ENCODE measurements at places on chromosomes 11 and 22.

- DNase-seq, result no peak
These were observed 154.7 kb downstream of the BARX2 start for GRCh38 chr11:129530154-129530895.

DNA sequence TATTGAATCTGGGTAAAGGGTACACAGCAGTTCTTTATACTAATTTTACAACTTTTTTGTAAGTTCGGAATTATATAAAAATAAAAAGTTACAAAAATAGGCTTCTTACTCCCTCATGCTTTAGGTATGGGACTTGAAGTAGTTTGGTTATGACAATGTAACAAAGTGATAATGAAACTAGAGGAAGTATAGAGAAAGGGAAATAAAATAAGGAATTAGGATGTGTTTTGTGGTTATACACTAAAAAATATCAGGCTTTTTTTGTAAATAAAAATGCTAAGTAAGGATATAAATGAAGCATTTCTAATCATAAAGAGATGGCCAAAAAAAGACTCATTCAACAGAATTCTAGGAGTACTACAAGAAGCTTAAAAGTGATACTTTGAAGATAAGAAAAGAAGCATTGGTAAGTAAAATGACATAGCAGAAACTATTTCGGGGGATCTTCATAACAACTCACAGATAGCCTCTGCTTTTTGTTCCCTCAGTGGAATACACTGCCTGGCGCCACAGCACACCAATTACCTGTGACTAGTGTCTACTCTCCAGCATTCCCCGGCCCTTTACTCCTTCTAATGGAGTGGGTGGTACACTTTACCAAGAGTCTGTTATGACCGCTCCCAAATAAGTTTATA, 322.7 kb upstream of the PITPNB start:
- DNase-seq, result no peak

DNA sequence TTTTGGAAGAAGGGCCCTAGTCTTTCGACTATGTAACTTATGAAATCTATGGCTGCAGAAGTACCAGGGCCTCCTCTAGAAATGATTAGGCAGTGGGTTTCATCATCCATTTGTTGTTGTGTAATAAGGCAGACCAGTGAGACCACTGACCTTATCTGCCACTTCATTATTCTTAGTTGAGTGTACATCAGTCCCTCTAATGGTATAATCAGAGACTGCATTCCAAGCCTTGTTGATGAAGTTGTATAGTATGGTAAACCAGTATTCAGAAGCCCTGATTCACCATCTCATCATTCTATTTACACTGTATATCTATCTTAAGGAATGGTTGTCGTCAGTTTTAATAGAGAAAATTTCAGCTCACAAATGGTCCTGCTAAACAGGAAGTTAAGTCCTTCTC, 32.2 kb upstream of the GRIA4 start:
- DNase-seq, result no peak

GRCh38 chr11:115884800-115885534, 380.8 kb upstream of the CADM1 start:
- no peak for DNase-seq

GRCh38 chr11:56048480-56048879, 21.0 kb downstream of the OR5AS1 start:
- DNase-seq, result no peak

DNA sequence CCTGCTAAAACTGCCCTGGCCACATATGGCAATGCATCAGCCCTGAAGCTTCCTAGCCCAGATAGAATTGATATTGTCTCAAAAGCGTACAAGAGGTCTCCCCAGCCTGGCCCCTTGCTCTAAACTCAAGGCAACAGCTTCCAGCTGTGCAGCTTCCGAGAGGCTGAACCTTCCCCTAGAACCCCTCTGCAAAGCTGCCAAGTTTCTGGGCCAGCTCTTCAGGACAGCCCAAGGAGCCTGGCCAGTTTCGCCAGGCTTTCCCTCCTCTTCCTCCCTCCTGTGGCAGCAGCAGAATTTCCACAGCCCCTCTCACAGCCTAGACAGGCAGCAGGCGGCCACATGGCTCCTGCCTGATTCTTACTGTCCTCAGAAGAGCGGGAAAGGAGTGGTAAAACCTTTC, 34.5 kb downstream of the NUMA1 start:
- DNase-seq, result no peak

GRCh38 chr11:117950301-117950700, 21.1 kb upstream of the TMPRSS13 start:
- DNase-seq, result no peak

- DNase-seq, result no peak
These were observed 115.4 kb downstream of the BRD1 start for GRCh38 chr22:49712195-49712791.

GRCh38 chr11:102780491-102780918, at the start of gene MMP10:
MMP10 (minus strand) TSS chr11:102780628; CDS start chr11:102780591, 37 bp downstream.
- DNase-seq, result peak; percentile 55

- no peak for DNase-seq
These were observed 453.5 kb downstream of the OPCML start for GRCh38 chr11:133078591-133079404.

DNA sequence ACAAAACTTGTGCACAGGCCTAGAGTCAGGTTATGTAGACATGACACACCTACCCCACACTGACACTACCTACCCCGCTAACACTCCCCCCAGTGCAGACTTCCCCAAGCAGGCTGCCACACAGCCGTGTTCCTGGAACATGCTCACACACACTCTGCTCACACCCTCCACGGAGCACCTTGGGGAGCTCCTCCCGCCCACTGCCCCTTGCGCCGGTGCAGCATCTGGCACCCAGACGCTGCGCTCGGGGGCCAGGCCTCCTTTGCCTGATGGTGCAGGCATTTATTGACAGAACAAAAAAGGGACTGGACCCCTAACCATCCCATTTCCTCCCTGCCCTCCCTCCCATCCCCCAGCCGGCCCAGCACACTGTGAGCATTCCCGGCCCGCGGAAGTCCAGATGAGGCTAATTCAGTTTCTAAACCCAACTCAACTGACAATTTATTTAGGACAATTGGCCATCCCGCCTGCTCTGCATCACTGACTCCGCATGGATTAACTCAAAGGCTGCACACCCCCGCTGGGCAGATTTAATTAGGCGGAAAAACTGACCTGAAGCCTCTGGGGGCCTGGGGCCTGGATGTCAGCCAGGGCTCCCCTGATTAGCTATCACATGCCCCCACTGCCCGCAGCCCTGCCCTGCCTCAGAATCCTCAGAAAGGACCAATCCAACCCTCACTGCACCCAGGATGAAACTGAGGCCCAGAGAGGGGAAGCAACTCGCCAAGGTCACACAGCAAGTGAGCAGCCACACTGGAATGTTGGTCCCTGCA, 30.1 kb downstream of the KCNC1 start:
- no peak for DNase-seq

DNA sequence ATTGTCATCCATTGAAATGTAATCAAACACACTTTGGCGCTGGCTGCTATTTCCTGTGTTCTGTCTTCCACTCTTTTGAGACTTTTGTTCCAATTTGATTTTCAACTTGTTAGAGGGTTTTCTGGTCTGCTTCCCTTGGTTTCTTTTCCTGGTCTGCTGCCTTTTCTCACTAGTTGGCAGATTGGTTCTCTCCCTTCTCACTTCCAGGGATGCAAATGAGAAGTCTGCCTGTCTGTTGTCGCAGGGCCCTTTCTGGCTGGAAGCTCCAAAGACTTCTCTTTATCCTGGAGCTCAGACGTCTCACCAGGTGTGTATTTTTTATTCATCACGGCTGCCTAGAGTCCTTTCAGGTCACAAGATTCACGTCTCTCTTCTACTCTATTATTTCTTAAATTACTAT, 84.0 kb downstream of the RPS6KA4 start:
- DNase-seq, result no peak

GRCh38 chr11:118282606-118283005, 18.5 kb upstream of the MPZL2 start:
- DNase-seq, result no peak

DNA sequence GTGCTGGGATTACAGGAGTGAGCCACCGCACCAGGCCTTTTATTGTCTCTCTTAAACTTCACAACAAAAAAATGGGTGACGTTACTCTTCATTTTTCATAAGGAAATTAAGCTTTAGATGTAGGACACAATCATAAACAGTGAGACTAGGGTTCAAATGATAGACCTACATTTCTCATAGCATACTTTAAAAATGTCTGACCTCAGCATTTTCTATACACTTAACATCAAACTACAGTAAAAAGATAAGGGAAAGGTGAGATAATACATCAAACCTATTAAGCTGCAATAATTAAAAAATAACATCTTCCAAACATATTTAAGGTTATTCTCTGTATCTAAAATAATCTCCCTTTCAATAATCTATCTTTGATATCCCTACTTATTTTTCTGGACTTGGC, 914.2 kb downstream of the FAM181B start:
- no peak for DNase-seq

DNA sequence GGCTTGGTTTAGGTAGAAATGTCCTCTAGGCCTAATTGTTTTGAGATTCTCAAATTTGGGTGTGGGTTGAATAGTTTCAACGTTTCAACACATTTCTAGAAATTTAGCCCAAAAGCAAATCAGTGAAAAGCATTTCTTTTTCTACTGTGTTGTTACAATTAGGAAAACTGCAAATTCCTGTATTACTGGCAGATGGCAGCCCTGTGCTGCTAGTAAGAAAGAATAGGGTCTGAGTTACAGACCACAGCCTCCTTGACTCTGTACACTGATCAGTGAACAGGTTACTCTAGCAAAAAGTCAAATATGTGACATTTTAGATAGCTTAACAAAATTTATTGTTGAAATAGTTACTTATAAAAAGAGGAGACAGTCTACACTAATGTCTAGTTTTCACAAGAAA, 703.0 kb downstream of the JRKL start:
- DNase-seq, result no peak

DNA sequence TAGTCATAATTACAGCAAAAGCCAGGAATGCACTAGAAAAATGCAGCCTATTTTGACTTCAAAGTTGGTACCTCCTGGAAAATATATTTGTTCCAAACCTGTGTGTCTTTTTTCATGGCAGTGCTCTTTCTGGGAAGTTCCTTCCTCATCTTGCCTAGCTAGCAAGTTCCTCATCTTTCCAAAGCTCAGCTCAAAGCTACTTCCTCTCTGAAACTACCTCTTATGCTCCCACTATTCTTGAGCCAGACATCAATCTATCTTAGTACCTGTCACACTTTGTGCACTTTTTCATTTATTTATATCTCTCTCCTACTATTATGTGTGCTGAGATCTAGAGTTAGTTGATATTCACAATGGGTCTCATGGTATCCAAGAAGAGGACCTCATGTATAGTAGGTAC, 191.6 kb upstream of the CCDC90B start:
- no peak for DNase-seq

- no peak for DNase-seq
These were observed 63.5 kb downstream of the ENDOD1 start for GRCh38 chr11:95152876-95153856.

GRCh38 chr22:44146088-44146861, 34.5 kb upstream of the PARVG start:
- no peak for DNase-seq

GRCh38 chr22:44755956-44756361, 3.6 kb downstream of the ARHGAP8 start:
- DNase-seq, result no peak

DNA sequence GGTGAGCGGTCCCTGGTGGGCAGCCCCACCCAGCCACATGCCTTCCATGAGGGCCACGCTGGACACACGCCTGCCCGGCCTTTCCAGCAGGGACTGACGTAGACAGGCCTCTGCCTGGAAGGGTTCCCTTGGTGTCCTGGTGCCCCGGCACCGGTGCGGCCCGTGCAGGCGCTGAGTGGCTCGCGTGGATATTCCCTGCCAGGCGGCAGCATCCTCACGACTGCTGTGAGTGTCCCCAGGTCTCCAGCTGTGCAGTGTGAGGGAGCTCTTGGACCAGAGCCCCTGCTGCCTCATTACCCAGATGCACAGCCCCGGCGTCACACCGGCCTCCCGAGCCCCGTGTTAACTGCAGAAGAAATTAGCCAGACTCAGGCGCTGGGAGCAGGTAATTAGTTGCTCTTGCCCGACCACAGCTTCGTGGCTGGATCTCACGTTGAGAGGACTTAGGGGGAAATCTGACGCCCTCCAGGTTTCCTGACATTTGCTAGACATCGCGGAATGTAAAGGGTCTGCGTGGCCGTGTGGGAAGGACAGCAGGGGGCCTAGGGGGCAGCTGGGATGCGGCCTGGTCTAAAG, 1196.3 kb downstream of the BRD1 start:
- no peak for DNase-seq

- no peak for DNase-seq
These were observed 63.0 kb upstream of the MYEOV start for GRCh38 chr11:69230856-69231425.

- peak; percentile 41 for DNase-seq
These were observed 457.0 kb downstream of the DLG2 start for GRCh38 chr11:85170184-85170583.

DNA sequence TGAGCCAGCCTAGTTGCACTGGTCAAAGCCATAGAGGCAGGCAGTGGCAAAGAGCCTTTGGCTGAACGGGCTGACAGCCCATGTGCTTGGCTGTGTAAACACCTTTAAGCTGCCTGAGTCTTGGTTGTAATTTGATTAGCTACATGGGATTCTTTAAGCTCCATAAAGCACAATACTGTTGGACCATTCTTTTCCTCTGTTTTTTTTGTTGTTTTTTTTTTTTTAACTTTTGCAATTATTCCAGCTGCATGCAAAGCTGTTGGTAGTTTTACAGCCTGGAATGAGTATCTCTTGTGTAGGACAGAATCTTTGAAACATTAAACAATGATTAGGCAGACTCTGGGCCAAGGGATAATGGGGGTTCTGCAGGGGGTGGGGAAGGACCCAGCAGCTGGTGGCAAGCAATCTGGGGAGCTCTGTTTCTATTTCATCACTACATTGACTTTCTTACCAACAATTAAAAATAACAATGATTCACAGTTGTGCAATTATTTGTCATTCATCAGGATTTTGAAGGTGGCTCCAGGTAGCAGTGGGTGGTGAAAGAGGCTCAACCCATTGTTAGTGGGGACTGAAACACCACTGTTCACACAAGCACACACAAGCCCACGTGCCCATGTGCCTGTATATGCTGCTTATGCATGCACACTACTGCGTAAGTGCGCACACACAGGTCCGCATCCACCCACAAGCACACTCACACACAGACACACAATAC, 69.5 kb upstream of the CSNK2A3 start:
- no peak for DNase-seq

- no peak for DNase-seq
These were observed 14.7 kb downstream of the DEPDC5 start for GRCh38 chr22:31768422-31769059.

- DNase-seq, result no peak
These were observed 42.4 kb downstream of the ZBTB44 start for GRCh38 chr11:130272336-130272735.

DNA sequence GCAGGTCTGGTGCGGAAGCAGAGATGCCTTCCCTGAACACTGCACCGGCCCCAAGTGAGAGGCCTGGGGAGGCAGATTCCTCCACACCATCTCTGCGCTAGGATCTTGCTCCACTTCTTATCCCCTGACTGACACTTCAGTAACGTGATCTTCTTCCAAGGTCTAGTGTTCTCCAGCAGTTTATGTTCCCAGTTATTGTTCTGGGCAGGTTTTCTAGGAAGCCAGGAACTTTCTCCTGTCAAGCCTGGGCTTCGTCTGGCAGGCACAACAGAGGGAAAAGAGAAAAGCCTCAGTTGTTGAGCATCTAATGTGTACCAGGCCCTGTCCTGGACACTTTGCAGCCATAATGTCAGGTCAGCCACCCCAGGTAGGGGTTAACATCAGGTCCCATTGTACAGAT, 10.5 kb downstream of the CD82 start:
- DNase-seq, result no peak

GRCh38 chr11:6333095-6333494, 12.8 kb upstream of the CAVIN3 start:
- DNase-seq, result no peak

Data from kidney epithelial cell (primary cell).